ENCODE measurements at places on chromosomes 3 and 15.

DNA sequence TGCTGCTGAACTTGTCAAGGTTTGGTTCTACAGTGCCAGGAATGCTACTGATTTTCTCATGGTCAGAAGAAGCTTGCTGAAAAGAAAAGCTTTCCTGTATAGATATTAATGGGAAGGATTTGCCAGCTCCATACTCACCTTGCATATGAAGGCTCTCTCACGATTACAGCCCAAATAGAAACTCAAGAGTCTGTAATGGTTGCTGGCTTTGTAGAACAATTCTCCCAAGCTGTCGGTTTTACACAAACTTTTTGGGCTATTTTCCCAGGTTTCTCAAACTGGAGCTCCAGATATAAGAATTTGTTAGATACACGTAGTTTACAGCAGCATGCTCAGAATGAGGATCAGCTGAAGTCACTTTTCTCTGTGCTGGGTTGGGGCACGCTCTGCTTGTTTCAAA lies 30.1 kb upstream of the LRRC3B start:
- no peak for DNase-seq

DNA sequence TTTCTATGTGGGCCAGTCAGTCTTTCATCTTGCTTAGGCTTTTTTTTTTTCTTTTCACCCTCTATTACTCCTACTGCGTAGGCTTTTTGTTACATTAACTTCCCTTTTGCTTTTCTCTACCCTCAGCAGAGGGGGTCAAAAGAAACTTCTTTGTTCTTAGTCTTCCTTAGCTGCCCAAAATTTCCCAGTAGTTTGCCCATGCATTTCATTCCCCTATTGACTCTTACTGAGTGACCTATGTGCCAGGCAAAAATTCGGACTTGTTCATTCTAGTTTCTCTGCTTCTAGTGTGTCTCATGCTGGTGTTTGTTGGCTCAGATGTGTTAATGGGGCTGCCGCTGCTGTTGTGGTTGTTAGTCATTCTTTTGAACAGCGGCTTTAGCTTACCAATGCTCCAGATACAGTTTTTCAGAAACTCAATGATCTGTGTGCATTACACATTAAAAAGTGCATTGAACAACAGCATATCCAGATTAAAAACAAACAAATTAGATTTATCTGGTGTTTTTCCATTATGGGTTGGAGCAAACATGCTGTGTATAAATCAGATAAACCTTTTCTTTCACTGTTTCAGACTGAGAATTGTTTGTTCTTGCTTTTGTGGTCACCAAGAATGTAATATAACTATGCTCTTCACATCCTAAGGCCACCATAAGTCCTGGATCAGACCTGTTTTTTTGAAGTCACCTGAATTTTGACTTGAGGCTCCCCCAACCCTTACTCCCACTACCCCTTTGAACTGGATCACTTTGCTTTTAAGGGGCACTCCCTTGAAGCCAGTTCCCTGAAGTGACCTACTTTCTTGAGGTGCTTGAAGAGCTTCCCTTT lies 43.1 kb downstream of the PDE8A start:
- DNase-seq = peak; percentile 59

GRCh38 chr15:60090747-60091146 lies 86.6 kb downstream of the FOXB1 start:
- DNase-seq = no peak

DNA sequence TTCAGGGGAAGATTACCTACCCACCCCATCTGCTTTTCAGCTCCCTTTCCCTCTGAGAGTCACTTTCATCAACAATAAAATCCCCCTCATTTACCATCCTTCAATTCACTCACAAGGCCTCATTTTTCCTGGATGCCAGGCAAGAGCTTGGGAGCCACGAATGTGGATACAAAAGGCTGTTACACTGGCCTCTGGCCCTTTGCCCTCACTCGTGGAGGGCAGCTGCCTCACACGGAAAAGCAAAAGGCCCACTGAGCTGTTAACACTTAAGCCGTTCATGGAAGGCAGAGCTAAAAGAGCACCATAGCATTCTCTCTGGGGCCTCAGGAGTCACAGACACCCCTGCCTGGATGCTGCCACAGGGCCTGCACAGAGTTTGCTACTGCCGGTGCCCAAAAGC lies 102.4 kb upstream of the TUSC7 start:
- no peak for DNase-seq

DNA sequence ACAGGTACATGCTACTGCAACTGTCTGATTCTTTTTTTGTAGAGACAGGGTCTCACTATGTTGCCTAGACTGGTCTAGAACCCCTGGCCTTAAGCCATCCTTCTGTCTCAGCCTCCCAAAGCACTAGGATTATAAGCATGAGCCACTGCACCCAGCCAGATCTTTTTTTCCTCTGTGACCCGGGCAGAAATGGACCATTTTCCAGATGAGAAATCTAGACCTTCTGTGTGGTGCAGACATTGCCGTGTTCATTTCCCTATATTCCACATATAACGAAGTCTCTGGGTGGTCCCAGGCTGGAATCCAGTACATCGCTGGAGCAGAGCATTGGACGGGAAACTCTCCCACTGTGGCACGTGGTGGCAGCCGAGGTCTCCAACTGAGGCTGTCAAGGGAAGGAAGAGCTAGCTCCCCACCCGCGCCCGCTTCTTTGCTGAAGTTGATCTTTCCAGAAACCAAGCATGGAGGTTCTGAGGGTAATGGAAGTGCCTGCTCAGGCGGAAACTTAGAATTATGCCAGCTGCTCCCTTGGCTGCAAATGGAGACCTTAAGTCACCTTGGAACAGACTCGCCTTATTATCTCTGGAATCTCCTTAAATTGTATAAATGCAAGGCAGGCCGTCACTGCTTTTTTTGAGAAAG lies 23.1 kb upstream of the TXNRD3 start:
- DNase-seq = no peak

GRCh38 chr15:40550341-40551037 lies 14.4 kb downstream of the CCDC32 start:
- no peak for DNase-seq

DNA sequence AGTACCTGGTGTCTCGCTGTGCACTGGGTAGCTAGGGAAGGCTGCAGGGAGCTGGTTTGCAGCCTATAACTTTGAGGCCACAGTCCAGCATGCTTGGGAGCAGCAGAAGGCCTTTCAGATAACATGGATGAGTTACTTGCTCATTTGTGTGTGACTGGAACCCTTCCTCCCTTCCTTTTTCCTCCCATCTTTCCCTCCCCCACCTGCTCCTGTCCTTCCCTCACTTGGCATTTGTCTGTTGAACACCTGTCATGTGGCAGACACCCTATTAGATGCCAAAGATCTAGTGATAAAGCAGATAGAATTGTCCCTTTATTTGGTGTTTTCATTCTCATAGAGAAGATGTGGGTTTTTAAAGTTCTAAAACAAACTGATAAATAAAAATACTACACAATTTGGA lies 71.6 kb downstream of the LRTM1 start:
- DNase-seq = no peak

DNA sequence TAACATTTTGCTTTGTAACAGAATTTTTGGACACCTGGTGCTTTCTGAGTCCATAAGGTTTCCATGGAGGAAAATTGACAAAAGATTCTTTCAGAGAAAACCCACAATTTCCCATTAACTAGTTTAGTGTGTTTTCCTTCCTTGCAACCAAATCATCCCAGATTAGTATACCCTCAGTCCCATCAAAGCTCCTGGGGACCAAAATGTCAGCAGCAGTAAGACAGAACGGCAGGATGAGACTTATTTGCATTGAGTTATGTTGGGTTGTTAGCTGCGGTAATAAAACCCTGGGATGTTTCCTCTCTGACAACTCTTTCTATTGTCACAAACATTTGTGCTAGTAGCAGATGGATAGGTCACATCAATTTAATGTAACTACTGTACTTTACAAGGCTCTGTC lies 32.4 kb upstream of the VPS33B start:
- DNase-seq = no peak

- no peak for DNase-seq
Measured at GRCh38 chr15:25186411-25186810, 231.6 kb downstream of the SNRPN start.

GRCh38 chr3:32376115-32376514 lies 15.5 kb upstream of the CMTM7 start:
- DNase-seq = peak; percentile 93

DNA sequence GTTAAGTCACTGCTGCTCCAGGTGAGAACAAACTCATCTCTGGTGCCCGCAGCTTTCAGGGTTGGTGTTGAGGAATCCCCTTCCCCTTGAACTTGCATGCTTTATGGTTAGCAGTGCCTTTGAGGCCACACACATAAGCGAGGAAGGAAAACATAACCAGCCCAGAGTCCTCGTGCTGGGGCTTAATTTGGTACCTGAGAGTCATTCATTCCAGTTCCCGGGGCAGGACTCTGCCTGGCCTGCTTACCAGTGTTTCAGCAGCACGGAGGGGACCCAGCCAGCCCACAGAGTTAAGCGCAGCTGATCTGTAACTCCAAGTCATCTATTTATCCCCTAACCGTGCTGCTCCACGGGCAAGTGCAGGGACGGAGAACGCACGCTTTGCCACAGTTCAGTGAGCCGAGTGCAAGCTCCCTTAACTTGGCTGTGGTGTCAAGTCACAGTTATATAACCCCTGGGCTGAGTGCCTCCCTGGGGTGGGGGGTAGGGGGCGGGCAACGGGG lies 302.3 kb upstream of the ICE2 start:
- DNase-seq = no peak

DNA sequence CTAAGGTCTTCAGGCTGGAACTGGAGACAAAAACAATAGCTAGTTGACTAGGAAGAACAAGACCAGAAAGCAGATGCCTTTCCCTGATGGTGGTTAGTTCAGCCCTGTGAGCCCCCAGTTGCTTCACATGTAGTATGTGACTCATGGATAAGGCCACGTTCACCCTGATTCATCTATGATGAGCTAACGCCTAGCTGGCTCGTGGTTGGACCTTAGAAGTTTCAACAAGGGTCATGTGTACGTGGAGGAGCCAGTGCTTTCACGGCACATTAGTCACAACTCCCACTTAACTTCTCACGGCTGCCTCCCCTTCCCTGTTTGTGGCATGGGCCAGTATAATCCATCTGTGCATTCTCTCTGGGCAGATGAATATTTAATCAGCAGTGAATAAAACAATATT lies 20.6 kb downstream of the COL8A1 start:
- DNase-seq = peak; percentile 97

- no peak for DNase-seq
Measured at GRCh38 chr3:14236902-14237301, 58.3 kb downstream of the LSM3 start.

- DNase-seq = peak; percentile 19
Measured at GRCh38 chr15:39593071-39593655, 12.3 kb downstream of the THBS1 start.

GRCh38 chr3:87287011-87287410 lies 10.6 kb upstream of the POU1F1 start:
- DNase-seq = peak; percentile 29

- peak; percentile 75 for DNase-seq
Measured at GRCh38 chr3:4976109-4976508, 3.1 kb upstream of the BHLHE40 start.

- DNase-seq = no peak
Measured at GRCh38 chr3:177512945-177513814, 315.9 kb upstream of the TBL1XR1 start.

DNA sequence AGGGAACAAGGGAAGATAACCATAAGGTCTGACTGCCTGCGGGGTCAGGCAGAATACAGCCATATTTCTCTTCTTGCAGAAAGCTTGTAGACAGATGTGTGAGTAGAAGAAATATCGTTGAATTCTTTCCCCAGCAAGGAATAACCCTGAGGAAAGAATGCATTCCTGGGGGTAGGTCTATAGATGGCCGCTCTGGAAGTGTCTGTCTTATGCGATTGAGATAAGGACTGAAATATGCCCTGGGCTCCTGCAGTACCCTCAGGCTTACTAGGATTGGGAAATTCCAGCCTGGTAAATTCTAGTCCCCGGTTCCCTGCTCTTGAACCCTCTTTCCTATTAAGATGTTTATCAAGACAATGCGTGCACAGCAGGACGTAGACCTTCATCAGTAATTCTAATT lies 15.8 kb upstream of the SST start:
- no peak for DNase-seq

DNA sequence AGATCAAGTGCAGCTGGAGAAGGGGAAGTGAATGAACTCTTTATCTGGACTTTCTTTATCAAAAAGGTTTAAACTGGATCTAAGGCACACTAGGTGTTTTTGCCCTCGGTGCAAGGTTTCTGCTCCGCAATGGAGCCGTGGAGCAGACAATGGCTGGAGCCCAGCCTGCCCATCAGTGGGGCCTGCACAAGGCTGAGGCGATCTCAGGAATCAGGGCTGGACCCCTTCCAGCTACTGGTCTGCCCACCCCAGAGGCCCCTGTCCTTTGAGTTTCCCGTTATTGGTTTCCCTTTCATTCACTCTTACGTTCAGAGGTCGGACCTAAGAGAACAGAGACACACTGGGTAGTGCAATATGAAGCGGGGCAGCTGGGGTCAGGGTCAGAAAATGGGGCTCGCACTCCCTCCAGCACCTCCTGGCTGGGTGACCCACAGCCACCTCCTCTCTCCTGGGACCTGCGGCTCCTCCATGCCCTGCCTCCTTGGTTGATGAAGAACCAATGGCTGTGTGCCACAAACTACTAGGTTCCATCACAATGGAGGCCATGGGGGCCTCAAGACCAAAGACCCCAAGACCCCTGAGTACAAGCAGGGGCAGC lies 164.6 kb downstream of the CHSY1 start:
- DNase-seq = no peak

DNA sequence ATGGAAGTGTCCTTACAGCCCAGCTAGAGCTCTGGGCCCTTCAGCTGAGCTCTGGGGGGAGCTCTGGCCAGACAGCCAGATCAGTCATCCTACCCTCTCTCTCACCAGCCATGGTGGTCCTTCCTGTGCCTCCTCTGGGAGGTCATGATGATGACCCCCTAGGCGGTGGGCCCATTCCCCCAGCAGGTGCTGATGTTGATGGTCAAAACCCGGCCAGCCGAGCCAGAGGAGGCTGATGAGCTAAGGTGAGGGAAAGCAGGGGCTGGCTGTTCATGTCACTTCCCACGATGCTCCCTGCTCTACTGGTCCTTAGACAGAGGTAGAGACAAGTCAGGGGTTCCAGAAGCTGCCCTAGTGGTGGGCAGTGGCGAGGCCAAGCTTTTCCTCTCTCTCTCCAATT lies 35.0 kb downstream of the GRAMD2A start:
- no peak for DNase-seq

- peak; percentile 68 for DNase-seq
Measured at GRCh38 chr15:57751177-57751800, 44.8 kb downstream of the POLR2M start.

- DNase-seq = peak; percentile 75
Measured at GRCh38 chr15:89760303-89761008, 9.4 kb upstream of the MESP1 start.

DNA sequence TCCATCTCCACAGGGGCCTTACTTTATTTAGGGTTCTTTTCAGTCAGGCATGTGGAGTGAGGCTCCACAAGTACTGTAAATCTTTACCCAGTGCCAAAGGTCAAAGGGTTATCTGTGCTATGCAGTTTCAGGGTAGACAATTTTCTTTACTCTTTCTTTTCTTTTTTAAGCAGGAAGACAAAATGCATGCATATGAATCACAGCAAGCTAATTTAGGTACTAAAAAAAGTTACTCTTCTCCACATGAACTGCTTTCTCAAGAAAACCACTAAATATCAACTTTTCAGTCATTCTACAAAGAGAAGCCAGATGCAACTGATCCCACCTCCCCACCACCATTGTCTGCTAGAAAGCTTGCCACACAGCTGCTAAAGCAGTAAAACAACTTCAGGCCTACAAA lies 73.3 kb upstream of the PYGO1 start:
- peak; percentile 80 for DNase-seq

All from fibroblast of the aortic adventitia (primary cell).